CD8-positive, alpha-beta T cell (primary cell): ENCODE measurements at places on chromosomes 4 and X.

DNA sequence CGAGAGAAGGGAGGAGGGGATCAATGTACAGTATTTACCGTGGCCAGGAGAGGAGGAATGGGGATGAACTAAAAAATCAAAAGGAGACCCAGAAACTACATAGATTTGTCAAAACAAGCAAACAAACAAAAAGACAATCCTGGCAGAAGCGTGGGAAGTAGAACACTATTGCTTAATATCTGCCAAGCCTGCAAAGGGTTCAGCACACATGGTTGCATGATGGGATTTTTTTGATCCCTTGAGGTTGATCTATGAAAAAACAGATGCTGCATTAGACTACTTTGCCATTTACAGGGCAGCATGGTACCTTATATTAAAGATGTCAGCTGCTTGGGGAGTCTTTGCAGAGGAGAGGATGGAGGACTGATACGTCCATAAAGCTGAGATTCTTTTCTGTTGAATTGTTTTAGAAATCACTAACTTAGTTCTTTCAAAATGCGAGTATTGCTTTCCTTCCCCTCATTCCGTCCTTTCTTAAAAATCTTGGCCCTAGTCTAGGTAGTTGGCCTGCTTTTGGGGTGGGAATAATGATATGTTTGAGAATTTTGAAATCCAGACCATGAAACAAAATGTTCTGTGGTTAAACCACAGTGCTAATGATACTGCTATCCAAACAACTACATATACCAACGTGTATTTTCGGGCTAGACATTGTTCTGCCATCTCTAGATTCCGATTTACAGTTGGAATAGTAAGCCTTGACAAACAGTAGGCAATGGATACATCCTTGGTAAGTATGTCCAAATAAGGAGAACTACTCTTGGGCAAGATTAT, 39.6 kb upstream of the TMEM150C start:
- DNase-seq = no peak

- no peak for DNase-seq
Measured at GRCh38 chr4:99664716-99665115, 7.1 kb upstream of the C4orf54 start.

- no peak for DNase-seq
Measured at GRCh38 chr4:168856312-168856711, 153.7 kb downstream of the CBR4 start.

GRCh38 chrX:148376342-148376741, 124.1 kb upstream of the AFF2 start:
- DNase-seq = no peak

- peak; percentile 5 for DNase-seq
Measured at GRCh38 chrX:87583679-87584078, 66.1 kb downstream of the KLHL4 start.
